GM19239 (cell line): ENCODE measurements at places on chromosomes 16 and 17.

- no peak for DNase-seq
Measured at GRCh38 chr16:82282662-82283061, 112.6 kb upstream of the MPHOSPH6 start.

GRCh38 chr16:20853143-20853542 is 46.8 kb downstream of the REXO5 start:
- no peak for DNase-seq

GRCh38 chr17:77577491-77577890 is 381.0 kb upstream of the TNRC6C start:
- no peak for DNase-seq

DNA sequence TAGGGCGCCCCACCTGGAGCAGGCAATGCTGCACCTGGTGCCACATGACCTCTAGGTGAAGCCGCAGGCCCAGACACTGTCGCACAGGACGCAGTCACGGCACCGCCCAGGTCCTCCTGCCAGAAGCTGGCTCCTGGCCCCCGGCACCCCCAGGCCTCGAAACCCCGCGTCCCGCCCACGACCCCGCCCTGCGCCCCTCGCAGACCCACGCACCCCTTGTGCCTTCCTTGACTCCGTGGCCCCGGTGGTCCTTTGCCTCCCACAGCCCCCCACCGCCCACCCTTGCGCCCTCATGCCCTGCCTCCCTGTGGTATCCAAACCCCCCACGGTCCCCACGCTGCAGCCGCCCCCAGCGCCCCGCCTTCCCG is 6.3 kb upstream of the C1QTNF8 start:
- DNase-seq, result no peak

DNA sequence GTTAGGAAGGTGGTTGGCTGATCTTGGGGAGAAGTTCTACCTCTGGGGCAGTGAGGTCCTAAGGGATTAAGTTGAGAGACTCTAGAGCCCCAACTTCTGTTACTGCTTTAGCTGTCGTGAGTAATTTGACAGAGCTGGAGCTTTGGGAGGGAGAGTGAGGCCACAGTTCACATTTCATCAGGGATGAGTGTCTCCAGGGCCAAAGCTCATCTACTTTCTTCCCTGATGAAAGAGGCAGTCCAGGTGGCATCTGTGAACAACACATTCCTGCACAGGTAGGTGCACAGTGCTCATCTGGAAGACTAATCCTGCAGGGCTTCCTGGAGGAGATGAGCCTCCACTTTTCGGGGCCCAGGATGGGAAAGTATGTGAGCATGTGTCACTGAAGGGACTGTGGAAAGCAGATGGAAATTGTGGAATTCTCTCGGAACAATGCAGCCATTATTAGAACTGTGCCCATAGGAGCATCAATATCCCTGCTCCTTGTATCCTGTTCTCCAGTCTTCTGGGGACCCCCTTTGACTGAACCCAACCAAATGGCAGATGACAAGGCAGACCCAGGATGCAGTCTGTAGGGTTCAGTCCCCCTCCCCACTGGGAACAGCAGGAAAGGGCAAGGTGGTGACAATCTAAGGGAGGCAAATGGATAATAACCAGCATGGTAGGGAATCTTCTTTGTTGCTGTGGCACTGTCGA is 9.0 kb downstream of the DYNLL2 start:
- DNase-seq, result no peak

GRCh38 chr17:64058621-64059020 is 38.2 kb upstream of the ICAM2 start:
- no peak for DNase-seq

- no peak for DNase-seq
Measured at GRCh38 chr17:59002848-59003247, 103.8 kb downstream of the TRIM37 start.

DNA sequence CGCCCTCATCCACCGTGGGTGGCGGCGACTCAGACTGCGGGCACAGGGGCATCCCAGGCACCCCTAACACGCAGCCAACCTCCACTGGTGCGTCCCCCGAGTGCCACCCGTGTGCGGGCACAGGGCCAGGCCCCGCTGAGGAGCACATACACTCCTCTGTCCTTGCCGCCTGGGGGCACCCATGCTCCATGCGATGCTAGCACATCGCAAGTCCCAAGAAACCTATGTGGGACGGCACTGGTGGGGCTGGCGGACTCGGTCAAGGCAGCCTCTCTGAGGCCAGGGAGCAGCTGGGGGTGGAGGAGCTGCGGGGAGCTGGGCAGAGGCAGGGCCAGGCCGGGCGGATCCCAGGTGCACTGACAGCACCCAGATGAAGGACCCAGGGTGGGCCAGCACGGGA is 4.0 kb downstream of the ZNF598 start:
- no peak for DNase-seq

- no peak for DNase-seq
Measured at GRCh38 chr16:10624527-10624926, 44.1 kb upstream of the EMP2 start.

DNA sequence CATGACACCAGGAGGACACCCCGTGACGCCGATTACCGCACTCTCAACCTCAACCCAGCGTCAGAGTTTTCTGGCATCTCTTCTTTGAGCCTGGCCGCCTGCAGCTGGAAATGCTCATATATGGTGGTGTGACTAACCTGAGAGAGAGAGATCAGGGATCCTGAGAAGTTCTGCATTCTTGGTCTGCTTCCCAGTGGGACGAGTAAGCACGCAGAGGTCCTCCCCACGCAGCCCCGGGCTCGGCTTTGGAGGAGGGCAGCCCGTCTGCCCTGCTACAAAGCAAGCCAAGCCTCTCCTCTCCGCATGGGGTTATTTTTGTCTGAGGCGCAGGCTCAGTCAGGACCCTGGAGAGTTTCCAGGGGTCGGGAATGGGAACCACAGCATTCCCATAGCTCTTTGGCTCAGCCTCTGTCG is 16.5 kb downstream of the CRISPLD2 start:
- no peak for DNase-seq

DNA sequence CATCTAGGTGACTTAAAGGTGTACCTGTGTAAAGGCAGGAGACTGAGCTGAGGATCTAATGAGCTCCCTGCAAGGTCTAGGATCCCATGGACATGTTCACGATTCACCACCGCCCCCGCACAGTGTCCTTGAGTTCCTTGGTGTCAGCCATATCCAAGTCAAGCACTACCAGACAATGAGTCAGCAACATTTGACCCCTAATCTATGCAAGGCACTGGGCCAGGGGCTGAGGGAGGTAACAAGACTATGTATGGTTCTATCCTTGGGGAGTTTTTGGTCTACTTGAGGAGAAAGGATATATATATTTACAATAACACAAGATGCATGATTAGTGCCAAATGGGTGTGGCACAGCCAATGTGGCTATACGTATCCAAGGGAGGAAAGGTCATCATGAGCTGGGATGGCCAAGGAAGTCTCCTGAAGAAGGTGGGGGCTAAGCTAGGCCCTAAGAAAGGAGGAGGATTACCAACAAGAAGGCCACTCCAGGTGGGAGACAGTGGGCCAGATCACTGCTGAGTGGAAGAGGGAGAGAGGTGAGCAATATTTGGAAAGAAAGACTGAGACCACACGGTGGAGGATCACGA is 35.0 kb downstream of the ITGB3 start:
- DNase-seq, result no peak

DNA sequence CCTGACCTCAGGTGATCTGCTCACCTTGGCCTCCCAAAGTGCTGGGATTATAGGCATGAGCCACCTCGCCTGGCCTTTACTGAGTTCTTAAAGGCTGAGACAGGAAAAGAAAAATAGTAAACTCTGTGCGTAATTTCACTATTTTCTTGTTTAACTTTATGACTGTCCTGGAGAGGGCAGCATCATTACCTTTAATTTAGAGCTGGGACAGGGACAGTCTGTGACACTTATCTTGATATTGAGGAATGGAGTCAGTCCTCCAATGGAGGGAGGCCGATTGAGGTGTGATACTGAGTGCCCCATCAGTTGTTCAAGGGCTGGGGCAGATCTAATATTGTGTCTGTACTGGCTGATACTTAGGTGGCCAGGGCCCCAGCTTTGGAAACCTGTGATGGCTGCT is 21.5 kb upstream of the SPN start:
- DNase-seq, result no peak

- DNase-seq, result no peak
Measured at GRCh38 chr17:67124450-67125148, 80.2 kb downstream of the CACNG1 start.

DNA sequence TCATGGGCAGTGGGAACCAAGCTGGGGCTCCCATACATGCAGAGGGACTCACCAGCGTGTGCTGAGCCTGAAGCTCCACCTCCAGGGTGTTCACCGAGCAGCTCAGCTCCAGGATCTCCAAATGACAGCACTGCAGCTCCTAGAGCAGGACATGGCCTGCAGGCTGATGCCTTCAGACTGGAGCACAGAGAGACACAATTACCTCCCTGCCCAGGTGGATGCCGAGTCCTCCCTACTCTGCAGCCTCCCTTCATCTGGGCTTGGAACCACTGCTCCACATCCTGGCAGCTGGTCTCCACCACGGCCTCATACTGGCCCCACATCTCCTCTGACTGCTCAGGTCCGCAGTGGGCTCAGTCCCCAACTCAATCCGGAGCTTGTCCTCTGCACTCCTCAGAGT is 8.2 kb upstream of the KRT38 start:
- DNase-seq, result no peak

DNA sequence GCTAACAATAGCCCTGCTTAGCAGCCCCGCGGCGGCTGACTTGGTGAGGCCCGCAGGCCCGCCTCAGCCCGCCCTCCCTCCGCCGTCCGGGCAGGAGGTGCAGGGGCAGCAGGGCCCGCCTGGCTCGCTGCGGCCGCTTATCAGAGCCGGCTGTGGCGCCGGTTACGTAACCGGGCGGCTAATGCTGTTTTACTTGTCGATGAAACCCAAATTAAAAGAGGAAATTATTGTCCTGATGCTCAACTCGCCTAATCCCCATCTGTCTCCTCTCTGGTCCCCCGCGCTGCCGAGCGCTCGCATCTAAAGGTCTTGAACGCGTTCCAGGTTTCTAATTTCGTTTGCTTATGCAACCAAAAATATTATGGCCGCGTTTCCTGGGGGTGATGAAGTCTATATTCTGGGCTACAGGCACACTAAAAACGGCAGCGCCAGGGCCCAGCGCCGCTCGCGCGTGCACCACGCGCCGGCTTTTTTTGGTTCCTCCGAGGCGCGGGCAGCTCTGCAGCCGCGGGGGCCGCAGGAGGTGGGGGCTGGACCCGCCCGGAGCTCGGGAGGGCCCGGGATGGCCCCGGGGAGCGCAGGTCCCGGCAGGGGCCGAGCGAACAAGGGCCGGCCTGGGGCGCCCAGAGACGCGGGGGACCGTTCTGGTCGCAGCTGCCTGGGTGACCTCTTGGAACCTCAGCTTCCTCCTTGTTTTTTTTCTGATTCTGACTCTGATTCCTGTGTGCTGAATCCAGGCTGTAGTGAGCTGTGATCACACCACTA is 65.2 kb upstream of the TOB1 start:
- no peak for DNase-seq

DNA sequence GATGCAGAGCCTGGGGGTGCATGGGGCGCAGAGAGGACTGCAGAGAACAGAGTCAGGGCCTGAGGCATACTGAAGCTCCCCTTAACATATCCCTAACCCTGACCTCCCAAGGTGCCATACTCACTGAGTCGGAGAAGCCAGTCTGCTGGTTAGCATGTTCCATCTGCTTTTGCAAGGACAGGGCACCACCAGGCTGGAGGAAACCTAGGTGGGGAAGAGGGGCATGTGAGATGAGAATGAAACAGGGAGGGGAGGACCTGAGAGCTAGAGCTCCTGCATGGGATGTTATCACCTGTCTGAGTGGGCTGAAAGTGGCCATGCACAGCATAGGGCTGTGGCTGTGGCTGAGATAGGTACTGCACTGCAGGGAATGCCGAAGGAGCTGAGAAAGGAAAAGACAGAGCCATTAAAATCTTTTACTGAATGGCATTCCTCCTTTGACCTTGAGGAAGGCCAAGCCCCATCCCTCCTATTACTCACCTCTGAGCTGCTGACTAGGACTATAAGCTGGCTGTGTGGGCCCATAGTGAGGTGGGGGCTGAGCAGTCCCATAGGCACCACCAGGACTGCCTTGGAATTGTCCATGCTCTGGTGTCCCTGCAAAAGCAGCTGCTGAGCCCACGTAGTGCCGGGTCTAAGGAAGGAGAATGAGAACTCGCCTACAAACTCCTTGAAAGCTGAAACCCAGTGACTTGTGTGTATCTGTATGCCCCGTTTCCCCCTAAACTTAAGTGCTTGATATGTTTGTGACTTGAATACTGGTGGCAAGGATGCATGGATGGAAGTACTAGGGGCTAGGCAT is 1.9 kb downstream of the GPS2 start:
- no peak for DNase-seq

DNA sequence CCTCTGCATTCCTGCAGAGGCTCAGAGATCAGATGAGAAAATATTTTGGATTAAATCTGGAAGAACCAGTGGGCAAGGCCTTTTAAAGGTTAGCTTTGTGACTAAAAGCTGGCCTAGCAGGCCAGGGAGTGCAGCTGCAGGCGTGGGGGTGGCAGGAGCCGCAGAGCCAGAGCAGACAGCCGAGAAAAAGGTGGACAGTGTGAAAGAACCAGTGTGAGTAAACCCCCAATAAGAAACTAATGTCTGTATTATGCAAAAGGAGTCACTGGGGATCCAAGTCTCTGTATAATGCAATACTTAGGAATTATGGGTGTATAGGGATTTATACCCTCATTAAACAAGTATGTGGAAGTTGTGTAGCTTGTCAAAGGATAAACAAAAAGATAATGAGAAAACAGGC is 21.4 kb upstream of the SPACA3 start:
- no peak for DNase-seq

DNA sequence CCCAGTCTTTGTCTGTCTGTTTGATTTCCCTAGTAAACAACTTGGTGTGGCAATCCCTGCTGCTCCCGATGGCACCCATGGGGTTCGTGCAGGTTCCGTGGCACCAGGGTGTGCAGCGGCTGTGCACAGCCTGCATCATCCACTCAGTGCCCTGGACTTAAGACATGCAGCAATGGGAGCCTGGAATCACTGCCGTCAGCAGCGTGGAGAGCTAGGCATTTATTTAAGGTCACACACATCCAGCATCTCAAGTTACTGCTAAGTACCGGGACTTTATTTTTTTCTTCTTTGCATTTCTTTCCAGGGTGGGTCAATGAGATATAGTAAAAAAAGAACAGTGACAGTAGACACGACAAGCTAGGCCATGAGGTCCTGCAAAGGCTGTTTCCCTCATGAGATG is 2.8 kb downstream of the DHRS7C start:
- DNase-seq, result no peak

DNA sequence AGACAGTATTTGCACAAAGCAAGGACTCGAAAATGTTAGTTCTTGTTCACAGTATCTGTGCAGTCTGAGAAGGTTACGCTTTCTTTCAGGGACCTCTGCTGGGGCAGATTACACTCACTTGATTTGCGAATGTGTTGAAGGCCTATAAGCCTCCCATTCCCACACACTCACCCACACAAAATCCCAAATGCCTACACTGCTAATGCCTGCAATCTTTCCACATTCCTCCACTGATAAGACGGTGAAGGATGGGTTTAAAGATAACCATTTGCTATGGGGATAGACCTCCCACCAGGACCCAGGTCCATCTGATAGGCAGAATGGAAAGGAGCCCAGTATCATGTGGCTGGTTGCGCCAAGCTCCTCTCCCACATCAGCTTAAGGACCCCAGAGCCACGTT is 394.9 kb upstream of the SALL1 start:
- DNase-seq, result no peak
